ENCODE measurements at places on chromosomes 2 and 18.

GRCh38 chr2:52414561-52415295, 1352.9 kb upstream of the CHAC2 start:
- DNase-seq, result peak; percentile 17

DNA sequence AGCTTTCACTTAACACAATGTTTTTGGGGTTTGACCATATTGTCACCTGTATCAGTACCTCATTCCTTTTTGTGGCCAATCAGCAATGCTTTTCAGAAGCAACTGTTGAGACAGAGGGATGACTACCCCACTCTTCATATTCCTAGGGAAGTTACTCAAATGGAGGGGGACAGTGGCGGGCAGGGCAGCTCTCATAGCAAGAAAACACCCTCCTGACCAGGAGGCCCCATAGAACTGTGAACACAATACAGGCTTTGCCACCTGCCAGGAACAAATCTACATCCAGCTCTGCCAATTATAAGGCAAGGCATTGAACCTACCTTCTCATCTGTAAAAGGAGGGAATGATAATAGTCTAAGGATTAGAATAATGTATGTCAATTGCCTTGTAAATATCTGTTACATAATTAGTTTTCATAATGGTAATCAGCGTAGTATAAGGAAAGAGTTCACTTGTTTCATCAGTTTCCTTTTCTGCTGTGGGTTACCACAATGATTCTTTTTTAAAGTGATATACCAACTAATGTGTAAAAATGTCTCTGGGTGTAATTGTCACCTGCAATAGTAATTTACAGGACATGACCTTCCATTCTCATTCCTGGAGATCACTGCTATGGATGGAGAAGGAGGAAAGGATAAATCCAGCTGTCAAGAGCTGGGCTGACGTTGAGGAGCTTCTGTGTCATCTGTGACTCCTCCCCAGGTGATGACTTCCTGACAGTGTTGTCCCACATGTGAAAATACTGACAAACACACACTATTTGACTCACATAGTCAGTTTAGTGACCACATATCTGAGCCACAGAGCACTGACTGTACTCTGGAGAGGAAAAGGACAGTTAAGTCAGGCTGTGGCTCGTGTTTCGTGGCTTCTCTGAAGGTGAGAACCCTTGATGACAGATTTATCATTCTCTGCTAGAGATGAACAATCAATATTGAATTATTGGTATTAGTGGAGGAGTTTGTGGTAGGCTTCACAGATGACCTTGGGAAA, 13.5 kb downstream of the ALPK2 start:
- no peak for DNase-seq

DNA sequence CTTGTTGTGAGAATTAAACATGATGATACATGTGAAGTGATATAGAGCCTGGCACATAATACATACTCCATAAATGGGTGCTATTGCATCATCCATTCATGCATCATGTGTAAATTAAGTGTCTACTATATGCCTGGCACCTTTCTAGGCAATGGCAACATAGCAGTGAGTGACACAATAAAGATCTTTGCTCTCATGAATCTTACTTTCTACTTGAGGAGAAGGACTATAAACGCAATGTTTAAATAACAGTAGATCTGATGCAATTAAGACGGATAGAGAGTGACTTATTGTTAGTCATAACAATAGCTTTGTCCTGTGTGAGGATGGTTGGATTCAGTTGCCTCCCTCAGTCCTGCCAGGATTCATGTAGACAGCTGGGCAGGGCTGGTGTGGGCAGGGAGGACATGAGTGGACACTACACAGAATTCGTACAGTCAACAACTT, 88.4 kb upstream of the NPAS2 start:
- peak; percentile 64 for DNase-seq

- peak; percentile 31 for DNase-seq
Observed at GRCh38 chr2:240584486-240585031, 2.0 kb upstream of the CAPN10 start.

GRCh38 chr2:66481100-66481549, 46.2 kb downstream of the MEIS1 start:
- DNase-seq, result no peak

GRCh38 chr18:61400716-61401115, 67.5 kb downstream of the CDH20 start:
- peak; percentile 61 for DNase-seq

GRCh38 chr2:133438026-133438425, 130.2 kb downstream of the NCKAP5 start:
- DNase-seq, result no peak

DNA sequence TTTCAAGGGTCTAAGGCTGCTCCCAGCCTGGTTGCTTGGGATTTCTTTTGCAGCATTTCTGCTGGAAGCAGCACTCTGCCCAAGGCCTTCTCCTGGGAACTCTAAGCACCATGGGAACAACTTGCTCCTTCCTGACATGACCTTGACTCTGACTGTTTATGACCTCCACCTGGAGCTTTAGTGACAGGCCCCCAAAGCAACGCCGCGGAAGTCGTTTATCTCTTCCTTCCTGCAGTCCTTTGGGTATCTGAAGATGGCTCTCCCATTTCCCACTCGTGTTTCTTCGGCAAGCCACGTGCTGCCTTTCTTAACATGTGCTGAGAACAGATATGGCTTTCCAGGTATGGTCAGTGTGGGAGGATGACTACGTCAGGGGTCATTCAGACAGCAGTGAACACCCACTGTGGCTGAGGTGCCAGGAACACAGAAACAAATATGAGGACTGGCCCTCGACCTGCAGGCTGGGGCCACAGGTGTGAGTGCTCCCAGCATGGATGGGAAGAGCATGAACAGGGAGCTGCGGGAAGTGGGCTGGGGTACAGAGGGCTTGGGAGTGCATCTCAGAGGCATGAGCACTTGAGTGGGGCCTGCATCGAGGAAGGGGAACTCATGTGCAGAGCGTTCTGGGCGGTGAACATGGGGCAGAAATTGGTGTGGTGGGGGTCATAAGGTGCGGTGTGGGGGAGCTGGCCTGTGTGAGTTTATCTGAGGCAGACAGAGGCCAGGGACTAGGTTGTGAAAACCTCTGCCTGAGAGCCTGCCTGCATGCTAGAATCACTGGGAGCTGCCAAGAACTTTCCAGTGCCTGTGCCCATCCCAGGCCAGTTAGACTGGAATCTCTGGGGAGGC, 140.5 kb downstream of the TSN start:
- DNase-seq, result no peak

- DNase-seq, result no peak
Observed at GRCh38 chr2:47644351-47644750, 138.6 kb upstream of the MSH6 start.

GRCh38 chr2:203689426-203690116, 16.9 kb upstream of the CD28 start:
- DNase-seq, result no peak

GRCh38 chr2:118548880-118549488, 298.5 kb downstream of the EN1 start:
- DNase-seq, result no peak

DNA sequence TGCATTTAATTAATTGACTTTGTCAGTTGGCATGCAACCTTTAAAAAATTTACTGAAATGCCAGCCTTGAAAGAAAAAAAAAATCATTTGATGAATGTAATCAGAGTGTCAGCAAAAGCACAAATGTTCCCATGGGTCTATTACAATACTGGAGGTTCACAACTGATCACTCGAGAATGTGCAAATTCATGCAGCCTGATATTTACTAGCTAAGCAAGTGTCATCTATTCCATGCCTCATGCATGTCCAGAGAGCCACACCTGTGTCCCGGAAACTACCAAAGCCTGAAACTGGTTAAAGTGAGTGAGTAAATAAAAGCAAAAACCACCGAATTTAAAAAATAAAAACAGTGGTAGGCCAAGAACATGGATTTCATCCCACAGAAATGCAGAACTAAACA, 415.3 kb upstream of the ID2 start:
- no peak for DNase-seq

DNA sequence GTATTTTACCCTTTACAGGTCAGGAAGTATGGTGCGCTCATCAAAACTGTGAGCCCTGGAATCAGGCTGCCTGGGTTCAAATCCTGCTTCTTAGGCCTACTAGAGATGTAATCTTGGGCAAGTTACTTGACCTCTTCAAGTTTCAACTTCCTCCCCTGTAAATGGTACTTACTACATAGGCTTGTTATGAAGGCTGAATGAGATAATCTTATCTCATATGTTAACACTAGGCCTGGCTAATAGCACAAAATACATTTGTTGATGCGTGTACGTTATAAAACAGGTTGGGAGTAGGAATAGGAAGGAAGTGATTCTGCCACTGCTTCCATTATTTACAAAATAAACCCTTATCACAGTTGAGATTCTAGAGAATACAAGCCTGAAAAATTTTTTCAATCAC, 1.7 kb upstream of the RFTN2 start:
- no peak for DNase-seq

- DNase-seq, result no peak
Observed at GRCh38 chr2:193103064-193103463, 908.3 kb upstream of the TMEFF2 start.

DNA sequence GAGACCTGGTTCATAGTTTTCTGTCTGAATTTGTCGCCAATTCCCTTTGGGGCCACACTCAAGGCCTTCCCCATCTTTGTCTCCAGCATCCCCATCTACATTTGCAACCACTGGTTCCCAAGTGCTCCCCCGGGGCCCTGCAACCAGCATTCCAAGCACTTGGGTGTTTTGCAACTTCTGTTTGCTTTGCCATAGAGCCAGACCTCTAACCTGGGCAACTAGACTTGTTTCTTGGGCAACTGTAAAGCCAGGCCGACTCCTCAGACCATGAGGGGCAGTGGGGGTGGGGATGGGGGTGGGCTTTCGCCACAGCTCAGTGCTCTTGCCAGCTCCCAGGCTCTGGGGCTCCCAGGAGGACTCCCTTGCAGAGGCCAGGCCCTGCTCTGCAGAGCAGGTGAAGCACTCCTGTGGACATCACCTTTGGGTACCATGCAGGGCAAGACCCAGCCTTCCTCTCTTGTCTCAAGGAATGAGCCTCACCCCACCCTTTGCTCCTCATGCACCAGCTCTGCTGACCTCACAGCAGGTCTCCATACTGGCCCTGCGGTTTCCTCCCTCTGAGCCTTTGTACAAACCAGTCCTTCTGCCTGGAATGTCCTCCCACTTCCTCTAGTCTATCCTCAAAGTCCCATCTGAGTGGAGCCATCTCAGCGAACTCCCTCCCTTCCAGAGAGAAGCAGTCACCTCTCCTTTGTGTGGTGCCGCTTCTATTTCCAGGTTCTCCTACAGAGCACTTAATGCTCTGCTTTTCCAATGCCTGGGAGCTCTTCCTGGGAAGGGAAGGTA, 126.7 kb upstream of the MYCN start:
- DNase-seq, result no peak

- DNase-seq, result no peak
Observed at GRCh38 chr2:127188797-127189196, 31.3 kb downstream of the CYP27C1 start.

DNA sequence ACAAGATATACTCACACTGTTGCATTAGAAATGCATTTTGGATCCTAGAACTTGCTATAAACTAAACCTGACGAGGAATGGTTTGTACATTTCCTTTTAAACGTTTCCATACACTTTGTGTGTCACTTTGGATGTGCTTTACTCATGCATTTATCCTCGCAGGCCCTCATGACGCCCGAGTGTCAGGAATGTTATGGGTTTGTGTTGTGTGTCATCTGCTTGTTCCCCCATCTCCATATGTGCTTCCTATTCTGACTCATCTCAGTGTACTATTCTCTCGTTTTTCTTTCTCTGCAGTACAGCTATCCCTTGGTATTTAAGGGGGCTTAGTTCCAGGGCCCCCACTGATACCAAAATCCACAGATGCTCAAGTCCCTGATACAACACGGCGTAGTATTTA, 121.5 kb upstream of the RASGRP3 start:
- peak; percentile 78 for DNase-seq

- DNase-seq, result peak; percentile 46
Observed at GRCh38 chr2:225282858-225283710, 116.4 kb upstream of the NYAP2 start.

DNA sequence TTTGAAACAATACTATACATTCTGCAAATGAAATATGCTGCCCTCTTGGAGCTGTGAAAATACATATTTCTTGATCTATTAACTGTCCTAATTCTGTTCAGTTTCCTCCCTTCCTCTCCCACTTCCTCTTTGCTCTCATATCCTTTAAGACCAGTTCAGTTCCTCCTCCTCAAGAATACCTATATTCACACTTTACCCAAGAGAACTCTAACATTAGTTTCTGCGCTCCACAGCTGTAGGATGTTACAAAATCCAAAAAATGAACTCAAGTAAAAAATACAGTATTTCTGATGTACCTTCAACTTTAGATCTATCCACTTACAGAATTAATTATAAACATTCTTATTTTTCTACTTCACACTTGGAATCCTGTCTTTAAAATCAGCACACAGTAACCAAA, 5.4 kb downstream of the ITSN2 start:
- DNase-seq, result no peak

DNA sequence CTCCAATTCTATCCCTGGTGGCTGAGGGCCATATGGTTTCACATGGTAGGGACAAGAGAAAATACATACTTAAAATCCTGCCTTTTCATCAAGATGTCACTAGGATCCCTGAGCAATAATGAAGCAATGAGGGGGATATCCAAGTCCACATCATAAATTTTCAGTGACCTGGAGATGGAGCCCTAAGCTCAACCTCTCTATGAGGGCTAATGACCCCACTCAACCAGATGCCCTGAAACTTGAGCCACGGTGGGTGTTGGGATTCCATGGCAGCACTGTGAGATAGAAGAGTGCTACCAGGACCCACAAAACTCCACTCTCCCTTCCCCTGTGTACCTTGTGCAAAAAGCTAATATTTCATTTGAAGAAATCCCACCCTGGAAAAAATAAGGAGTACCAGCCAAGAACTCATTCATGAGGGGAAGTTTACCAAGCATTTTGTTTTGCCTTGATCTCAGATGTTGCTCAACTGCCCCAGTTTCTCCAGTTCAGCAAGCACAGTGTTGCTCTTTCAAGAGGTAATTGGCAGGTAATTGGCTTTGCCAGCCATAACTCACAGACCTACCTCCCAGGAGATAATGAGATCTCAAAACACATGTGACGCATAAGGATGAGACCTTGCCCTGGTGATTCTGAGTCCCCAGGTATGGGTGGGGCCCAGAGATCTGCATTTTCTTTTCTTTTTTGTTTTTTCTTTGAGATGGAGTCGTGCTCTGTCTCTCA, 51.0 kb upstream of the TTC39C start:
- DNase-seq, result no peak

GRCh38 chr18:77207540-77207939, 42.1 kb upstream of the GALR1 start:
- peak; percentile 77 for DNase-seq

DNA sequence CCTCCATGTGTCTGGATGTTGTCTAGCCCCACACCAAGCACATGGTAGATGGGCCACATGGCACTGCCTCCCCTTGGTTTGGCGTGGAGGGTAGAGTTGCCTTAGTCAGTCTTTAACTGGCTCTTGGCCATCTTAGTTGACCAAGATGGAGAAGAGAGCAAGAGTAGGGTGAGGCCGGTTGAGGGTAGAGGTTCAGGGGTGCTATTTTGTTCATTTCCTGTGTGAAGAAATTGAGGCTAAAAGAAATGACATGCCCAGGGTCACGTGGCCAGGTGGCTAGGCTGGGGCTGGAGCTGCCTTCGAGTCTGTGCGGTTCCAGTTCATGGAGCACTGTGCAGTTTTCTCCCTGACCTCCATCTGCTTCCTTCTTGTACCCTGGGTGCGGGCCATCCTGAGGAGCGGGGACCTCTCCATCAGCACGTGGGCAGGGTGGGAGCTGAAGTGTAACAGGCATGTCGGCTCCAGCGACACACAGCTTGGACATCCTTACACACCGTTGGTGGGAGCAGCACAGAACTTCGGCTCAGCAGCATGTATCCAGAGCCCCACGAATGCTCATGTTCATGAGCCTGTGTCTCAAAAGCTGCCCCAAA, 213.2 kb downstream of the GBX2 start:
- no peak for DNase-seq

Data from fibroblast of gingiva (primary cell).